ENCODE measurements at places on chromosomes 5 and 9. TPM values are rescaled to one million over a fixed set of nuclear protein-coding genes. Genes with fewer than 3 reads are reported as not detected.

- peak; percentile 11 for DNase-seq
Measured at GRCh38 chr5:77356740-77357139, 135.4 kb downstream of the WDR41 start.

The SLC25A2 gene
- 0.52 TPM for total RNA-seq

GRCh38 chr9:130239741-130240241, 25.8 kb upstream of the HMCN2 start:
- DNase-seq, result no peak

The ERCC8 gene
- total RNA-seq, result 10.0 TPM

DNA sequence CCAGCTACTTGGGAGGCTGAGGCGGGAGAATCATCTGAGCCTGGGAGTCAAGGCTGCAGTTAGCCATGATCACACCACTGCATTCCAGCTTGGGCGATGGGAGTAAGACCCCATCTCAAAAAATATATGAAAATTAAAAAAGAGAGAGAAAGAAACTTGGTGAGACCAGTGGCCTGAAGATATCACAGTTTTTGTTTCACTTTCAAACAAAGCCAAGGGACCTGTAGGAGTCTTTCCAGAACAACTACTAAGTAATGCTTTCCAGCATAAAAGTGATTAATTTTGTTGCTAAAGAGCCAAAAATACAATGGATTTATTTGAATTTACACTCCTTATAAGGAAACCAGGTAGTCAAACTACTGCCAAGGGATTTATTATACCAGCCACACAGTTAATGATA, 23.5 kb downstream of the GKAP1 start:
- DNase-seq, result no peak

DNA sequence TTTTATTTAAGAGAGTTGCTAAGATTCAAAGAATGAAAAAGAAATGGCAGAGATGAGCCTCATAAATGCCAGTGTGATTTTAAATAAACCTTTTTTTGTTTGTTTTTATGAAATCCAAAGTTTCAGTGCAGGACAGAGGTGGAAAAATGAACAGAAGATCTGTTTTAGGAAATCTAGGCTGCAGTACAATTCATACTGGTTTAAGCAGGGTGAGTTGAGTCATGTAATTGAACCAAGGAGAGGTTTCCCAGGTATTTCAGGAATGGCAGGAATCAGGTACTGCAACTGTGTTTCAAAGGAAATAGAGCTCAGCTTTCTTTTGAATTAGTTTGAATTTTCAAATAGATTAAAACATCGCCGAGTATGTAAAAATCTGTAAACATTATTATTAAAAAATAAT, 3.0 kb upstream of the ANKRD31 start:
- no peak for DNase-seq

- peak; percentile 45 for DNase-seq
Measured at GRCh38 chr9:20683351-20684034, 566 bp upstream of the FOCAD start.

The ZNF484 gene
- 13.0 TPM for total RNA-seq

- peak; percentile 32 for DNase-seq
Measured at GRCh38 chr9:135087489-135087792, at the start of gene OLFM1. Gene OLFM1, plus strand, starts transcription at chr9:135087668. Its CDS starts 322 bp downstream, at chr9:135087990.

GRCh38 chr5:177430140-177430951, 3.9 kb downstream of the GRK6 start:
- peak; percentile 7 for DNase-seq
